T1000 (cell line): ENCODE measurements at places on chromosomes 5 and 9.

DNA sequence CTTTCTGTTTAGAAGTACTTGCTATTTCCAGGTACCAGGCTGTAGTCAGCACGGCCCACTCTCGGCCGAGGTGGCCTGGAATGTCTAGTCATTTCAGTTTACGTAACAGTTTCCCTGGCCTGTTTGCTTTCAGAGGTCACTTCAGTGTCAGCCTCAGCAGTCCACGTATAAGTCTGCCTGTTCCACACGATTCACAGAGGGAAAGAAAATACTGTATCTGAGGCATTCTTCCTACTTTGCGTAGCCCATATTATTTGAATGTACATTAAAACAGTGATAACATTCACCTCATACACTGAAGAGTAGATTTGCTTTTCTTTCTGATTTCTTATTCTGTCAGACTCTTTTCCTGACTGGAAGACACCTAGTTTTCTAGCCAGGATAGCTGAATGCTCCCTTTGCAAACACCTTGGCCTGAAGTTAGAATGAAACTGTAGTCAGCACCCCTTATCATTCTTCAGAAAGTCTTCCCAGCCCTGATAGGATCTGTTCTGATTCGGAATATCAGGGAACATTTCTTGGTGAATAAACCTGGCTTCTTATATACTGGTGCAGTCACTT is 140.9 kb downstream of the AOPEP start:
- no peak for DNase-seq

DNA sequence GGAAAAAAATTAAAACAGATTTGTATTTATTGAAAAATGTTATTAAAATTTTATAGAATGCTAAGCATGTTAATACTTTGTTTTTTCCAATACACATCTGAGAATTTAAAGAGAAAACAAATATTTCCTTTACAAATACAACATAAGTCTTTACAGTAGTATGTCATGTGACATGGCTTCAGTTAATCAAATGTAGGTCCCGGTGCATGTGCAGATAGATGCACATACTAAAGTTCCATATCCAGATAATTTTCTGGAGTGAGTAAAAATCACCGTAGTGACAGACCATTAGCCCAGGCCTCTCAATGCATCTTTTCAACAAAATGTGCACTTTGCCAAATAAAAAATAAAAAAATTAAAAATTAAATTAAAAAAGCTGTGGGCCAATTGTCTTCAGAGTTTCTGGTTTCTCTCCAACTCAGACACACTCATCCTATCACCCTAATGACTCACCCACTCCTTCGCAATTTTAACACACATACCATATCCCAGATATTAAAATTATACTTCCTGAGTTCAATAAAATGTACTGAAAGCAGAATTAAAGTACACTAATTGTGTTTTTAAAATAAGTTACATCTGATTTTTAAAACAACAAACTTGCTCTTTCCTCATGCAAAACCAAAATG is 508.1 kb downstream of the NR2F1-AS1 start:
- no peak for DNase-seq

DNA sequence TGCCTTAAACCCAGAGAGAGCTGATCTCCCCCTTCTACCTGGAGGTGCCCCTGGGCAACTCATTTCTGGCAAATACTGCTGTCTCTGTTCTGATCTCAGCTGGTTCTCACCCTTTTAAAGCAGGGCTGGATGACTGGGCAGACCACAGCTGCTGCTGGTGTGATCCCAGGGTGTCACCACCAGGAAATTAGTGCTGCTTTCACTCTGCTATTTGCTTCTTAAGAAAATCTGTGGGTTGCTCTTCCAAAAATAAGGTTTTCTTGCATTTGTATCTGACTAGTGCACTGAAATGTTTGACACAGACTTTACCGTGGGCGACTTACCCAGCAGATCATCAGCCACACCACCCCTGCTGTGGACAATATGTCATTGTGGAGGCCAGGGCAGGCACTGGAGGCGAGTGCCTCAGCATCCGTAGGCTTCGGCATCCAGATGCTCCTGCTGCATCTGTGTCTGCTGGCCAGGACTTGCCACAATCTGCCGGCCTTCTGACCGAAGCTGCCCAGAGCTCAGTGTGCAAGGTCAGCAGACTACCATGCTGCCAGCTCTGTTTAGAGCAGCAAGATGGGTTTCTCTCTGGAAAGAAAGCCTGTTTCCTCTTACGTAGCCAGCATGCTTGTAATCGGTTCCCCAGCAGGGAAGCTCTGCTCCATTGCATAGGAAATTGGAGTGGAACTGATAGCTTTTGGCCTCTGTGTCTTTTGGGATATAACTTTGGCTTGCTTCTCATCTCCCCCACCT is 13.6 kb downstream of the ARHGAP26 start:
- DNase-seq, result no peak

GRCh38 chr5:172678902-172679301 is 37.8 kb downstream of the NEURL1B start:
- no peak for DNase-seq

- no peak for DNase-seq
Observed at GRCh38 chr9:31347082-31347617, 1037.3 kb upstream of the ACO1 start.

- no peak for DNase-seq
Observed at GRCh38 chr9:117377046-117377445, 37.8 kb downstream of the ASTN2 start.

DNA sequence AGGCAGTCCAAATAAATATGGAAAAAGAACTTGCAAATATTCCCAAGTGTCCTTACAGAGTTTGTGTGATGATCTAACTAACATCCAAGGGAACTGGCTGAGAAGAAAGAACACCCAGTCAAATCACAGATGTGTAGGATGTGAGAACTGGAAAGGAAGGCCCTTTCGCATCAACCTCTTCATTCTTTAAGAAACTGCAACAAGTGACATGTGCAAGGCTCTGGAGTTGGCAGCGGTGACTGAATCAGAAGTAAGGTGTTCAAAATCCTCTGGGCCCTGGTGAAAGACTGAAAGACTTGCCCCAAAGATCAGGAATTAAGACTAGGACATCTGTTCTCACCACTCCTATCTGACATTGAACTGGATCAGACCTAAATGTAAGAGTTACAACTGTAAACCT is 88.7 kb downstream of the RAPGEF1 start:
- DNase-seq, result no peak

- no peak for DNase-seq
Observed at GRCh38 chr5:176440927-176441706, 7.1 kb upstream of the FAF2 start.

DNA sequence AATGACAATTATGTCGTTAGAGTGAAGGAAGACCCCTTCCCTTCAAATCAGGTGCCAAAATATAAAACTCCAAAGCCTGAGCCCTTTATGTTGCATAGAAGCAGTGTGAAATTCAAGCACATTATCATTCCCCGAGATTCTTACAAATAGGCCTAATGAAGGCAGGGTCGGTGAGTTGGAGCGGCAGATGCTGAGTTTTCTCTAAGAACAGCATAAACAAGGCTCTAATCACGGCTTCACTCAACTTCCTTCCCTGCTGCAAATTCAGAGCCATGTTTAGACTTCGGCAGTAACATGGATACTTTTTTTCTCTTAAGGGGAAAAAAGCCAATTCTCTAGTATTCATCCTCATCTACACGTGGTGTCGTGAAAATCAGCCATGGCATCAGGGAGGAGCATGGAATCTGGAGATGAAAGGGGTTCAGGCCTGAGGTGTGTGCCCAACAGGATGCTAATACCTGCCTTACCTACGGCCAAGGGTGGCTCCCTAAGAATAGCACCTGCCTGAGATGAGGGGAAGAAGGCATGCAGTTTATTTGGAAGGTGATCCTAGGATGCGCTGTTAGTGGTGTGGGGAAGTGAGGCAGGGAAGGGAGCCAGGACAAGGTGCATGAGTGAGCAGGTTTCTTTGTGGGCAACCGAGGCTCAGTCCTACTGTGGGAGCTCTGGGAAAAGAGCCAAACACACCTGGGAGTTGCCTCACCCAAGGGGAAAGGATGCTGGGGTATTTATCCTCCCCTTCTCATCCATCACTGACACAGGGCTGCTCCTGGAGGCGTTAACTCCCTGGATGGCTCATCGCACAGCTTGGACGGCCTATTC is 146.8 kb upstream of the TBC1D2 start:
- no peak for DNase-seq
